Femur (tissue), 1 donor: ENCODE measurements at places on chromosomes 3 and 15.
A peak's percentile ranks its signal among the peaks of the same experiment; 100 is the strongest.

DNA sequence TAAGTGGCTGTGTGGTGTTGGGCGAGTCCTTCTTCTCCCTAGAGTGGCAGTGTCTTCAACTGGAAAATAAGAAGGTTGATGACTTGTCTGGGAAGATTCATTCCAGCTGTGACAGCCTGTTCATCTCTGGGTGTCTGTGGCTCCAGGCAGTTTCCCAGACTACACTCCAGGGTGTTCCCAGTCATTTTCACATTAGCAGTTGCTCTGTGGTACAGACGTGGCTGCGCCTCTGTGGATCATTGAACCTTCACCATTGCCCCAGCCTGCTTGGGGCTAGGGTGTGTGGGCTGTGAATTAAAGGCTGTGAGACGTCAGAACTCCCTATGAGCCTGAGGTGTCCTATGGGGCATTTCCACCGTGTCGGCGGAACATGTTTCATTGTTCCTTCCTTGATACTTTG, 239.6 kb upstream of the NR2E3 start:
- no peak for DNase-seq

DNA sequence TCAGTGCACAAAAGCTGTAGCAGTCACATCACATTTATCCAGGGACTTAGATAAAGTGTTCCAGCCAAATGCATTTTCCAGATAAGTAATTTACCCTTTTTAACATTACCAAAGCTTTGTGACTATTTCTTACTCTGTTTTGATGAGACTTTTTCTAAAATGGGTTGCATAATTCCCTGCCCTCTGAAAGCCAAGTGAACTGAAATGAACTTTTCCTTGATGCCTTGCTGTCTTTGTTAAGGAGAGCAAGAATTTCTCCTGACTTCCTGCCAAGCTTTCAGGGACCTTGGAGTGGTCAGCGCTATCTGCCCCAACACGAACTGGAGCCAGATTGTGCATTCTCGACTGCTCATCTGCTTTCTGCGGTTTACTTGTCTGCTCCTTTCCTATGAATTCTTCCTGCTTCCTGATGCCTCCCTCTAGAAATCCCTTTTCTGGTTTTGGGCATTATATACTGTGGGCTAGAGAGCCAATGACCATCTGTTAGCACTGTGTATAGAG, 34.8 kb downstream of the EIF4E3 start:
- DNase-seq: no peak

DNA sequence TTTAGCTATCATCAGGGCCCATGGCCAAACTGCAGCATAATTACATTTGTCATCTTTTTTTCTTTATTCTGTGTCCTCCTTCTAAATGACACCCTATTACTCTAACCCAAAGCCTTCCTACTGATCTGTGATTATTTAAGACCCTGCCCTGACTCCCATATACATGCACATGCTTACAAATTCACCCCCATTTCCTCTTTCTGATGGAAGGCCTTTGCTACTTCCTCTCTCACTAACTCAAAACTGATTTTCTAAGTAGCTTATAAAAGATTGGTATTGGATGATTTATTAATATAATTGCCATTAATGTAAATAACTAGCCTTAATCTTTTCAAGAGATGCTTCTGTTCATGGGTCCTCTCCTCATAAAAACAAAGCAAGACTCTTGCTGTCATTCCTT, 179.2 kb downstream of the EDEM1 start:
- no peak for DNase-seq

- DNase-seq: no peak
Observed at GRCh38 chr3:122948408-122948807, 79.2 kb downstream of the SEMA5B start.

- DNase-seq: no peak
Observed at GRCh38 chr3:27680517-27681246, 41.4 kb downstream of the EOMES start.

GRCh38 chr3:44764248-44764647, 2.7 kb downstream of the KIF15 start:
- DNase-seq: no peak

GRCh38 chr3:189779166-189779565, 148.0 kb downstream of the TP63 start:
- no peak for DNase-seq

DNA sequence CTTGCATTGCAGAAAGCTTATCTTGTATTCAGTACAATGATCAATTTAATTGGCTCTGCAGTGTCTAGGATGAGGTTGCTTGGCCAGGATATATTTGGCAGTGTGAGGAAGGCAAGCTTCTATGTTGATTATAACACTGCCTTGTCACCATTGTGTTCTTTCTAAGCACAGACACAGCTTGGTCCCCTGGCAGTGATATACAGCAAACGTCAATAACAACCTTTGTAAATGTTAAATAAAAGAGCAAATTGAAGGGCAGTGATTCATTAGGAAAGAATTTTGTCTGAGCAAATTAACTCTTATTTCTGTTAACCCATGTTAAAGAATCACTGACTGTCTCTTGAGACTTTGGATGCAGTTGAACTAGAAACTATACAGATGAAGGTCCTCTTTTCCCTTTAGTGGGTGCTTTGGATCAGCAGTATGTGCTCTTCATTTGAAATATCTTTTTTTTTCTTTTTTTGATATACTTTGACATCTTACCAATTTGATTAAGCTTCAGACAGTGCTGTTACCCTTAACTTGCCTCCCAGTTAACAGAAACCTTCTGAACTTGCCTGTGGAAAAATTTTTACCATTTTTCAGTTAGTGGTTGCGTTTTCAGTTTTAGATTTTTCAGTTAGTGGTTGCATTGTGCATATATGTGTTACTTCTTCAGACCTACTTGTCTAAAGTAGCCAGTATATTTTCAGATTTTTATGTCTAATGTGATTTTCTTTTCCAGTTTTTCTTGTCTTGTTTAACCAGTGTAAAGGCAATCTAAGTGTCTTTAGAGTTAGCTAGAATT, 199.8 kb downstream of the TCF12 start:
- DNase-seq: no peak

DNA sequence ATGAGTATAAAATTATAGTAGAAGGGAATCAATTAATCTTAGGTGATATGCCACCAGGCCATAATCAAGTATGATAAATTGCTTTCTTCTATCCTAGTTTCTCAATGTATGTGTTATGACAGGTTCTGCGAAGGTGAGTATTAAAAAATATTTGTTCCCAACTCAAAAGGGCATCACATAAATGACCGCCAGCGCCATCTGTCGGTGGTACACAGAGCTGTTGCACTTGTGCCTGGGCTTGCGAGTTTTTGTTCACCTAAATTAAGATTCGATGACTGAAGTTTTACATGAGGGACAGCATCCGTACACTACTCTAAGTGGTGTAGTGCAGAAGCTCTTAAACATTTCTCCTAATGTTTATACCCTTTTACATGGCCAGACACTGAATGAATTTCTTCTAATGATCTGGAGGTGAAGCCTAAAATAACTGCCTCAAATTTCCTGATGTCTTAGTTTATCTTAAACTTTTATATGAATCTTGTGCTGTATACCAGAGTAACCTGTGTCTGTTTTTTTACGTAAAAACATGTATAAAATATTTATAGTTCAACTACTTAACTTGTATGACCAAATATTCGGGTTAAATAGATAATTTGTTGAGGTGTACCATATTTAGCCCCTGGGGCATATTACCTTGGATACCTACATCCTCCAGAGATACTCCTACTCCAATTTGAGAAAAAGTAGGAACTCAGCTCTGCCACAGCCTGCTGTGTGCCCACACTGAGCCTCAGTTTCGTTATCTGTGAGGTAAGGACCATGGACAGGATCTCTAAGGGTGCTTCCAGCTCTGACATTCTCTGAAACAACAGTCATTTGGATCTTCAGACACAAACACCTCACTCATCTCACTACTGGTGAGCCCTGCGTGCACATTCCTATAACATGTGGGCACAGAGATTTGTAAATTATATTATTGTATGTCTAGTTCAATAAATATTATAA, 365.6 kb downstream of the MAGI1 start:
- peak; percentile 52 for DNase-seq

DNA sequence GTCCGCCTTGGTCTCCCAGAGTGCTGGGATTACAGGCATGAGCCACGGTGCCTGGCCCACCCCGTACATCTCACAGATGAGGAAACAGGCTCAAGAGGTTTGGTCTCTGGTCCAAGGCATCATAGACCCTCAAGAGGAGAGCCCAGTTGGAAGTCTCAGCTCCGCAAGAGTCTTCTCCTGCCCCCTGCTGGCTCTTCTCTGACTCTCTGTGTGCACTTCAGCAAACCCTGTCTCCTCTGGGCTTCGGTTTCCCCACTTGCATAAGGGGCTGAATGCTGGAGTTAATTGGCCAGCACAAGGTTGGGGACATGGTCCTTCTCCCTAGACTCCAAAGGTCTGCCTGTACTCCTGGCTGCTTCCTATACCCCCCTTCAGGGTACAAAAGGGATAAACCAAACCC, 3.9 kb downstream of the MST1R start:
- no peak for DNase-seq

DNA sequence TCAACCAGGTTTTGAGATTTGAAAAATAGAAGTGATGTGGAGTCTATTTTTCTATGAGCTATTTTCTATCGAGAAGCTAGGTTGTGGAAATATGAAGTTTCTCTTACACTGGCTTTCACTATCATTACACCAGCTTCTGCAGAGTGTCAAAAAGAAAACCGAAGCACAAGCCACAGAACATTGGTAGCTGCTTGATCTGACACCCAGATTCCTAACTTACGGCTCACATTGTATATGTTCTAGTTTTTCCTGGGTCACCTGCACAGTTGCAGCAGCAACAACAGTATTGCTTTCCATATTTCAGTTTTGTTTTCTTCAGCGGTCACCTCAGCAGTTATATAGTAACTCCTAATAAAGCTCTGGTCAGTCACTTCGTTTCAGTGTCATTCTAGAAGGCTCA, 790.1 kb downstream of the PLOD2 start:
- no peak for DNase-seq

GRCh38 chr15:38578626-38579025, 14.0 kb upstream of the RASGRP1 start:
- no peak for DNase-seq

- peak; percentile 95 for DNase-seq
Observed at GRCh38 chr15:72230197-72231065, 559 bp downstream of the PKM start.

GRCh38 chr15:72237853-72238224, 6.8 kb upstream of the PKM start:
- no peak for DNase-seq

DNA sequence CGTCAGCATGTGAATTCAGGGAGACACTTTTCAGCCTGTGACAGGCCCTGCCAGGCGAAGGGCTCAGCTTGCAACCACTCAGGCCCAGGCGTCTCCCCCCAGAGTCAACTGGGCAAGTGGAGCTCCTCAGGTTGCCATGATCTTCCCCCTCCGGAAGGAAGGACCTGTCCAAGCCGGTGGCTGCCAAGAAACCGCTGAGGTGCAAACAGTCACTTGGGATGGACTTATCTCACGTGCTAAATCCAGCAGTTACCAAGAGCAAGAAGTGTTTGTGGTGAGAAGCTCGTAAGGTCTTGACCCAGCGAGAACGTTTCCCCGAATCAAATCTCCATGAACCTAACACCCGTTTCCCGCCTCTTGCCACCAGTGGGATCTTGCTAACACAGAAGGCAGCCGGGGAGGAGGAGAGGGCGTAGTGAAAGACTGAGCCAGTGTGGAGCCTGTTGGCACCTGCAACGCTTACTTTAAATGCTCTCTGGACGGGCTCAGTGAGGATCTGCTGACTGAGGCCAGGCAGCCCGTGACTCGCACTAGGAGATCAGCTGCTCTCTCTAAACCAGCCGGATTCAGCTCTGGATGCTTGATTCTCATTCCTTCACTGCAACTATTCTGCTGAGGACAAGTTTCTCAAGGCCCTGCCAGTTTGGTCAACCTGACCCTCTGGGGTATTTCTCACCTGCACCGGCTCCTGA, 39.0 kb downstream of the IQSEC1 start:
- DNase-seq: no peak

DNA sequence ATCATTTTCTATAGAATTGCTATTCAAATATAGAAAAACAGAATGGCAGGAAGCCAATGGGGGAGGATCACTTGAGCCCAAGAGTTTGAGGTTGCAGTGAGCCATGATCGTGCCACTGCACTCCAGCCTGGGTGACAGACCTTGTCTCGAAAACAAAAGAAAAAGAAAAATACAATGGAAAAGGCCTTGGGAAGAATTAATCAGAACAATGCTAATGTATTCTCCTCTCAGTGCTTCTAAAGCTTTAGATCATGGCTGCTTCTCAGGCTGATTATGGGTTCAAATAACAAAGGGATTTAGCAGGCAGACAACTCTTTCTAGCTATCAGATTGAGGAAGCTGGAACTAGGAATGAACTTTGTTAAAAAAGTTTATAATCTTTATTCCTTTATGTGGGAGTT, 115.8 kb downstream of the PDCD6IP start:
- no peak for DNase-seq

DNA sequence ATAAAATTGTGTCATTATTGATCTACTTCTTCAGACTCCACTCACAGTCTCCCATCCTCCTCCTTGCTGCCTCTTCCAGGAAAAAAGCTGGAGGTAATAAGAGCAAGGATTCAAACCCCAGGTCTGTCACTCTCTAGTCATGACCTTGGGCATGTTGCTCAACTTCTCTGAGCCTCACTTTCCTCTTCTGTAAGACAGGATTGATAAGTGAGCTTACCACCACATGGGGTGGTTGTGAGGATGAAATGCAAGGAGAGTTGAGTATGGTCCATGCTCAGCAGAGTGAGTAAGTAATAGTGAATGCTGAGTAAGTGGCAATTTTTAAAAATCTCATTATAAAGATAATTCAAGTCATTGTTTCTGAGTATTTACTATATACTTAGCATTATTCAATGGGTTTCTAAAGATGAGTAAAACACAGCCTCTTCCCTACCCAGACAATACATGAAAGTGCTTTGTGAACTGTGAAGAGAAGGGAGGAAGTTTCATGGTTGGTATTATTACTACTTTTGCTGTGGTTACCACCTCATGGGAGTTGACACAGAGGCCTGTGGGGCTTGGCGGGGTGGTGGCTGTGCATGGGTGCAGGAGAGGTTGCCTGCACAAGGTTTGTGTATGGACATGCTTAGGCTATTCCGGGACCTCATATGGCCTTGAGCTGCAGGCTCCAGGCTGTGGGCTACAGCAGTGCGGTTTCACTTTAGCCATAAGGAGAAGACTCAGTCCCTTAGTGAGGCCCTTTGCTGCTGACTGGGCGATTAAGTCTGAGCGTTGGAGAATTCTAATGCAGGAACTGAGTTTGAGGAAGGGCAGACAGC, 30.0 kb downstream of the SLC6A11 start:
- no peak for DNase-seq

DNA sequence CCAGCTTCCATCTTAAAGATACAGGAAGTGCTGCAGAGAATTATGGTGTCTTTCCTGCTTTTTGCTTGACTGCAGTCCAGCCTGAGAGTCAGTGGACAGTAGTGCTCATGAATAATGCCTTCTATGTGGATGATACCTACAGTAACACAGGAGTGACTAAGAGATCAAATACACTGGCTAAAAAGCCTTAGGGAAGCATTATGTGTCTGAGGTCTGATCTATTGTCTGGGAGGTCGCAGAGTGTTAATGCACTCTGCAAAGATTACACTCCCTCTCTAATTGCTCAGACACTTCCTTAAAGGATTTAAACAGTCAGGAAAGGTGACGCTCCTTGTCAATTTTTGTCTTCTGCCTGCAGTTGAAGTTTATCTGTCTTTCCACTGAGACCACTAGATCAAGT, 183.6 kb downstream of the MCTP2 start:
- DNase-seq: no peak

GRCh38 chr15:41367418-41367817, 34.7 kb downstream of the NUSAP1 start:
- no peak for DNase-seq
